Activated T-helper 1 cell treated with anti-CD3 and anti-CD28 coated beads, Interleukin-12 subunit alpha, Interleukin-12 subunit beta, Interleukin-2, Interleukin-4 antibody, amounts not matched to agents 30 ng/mL and 10 ng/mL and 1 ng/mL, durations not matched to agents 14 hours and 24 hours and 36 hours (primary cell): ENCODE measurements at places on chromosomes 16 and 17. TPM values are rescaled to one million over a fixed set of nuclear protein-coding genes. Genes with fewer than 3 reads are reported as not detected.

DNA sequence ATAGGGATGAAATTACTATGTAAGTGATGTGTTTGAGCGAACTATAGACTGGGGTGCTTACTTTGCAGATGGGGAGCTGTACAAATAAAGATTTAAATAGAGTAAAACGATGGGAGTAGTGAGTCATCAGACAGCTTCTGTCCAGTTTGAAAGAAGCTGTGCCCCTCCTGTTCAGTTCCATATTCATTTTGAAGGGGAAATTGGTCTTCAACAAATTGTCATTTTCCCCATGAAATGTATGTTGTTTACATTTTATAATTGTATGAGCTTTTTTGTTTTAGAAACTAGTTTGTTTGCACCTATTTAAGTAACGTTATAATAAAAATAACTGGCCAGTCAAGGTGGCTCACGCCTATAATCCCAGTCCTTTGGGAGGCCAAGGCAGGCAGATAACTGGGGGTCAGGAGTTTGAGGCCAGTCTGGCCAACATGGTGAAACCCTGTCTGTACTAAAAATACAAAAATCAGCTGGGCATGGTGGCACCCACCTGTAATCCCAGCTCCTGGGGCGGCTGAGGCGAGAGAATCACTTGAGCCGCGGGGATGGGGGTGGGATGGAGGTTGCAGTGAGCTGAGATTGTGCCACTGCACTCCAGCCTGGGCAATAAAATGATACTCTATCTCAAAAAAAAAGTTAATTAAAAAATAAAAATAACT lies 20.2 kb downstream of the SEC14L1 start:
- H3K27me3 ChIP-seq: no peaks in the 10 kb centered on the region
- H3K4me1 ChIP-seq: peaks cover 54% of the 10 kb centered on the region
- no peak overlapping the region for H3K27ac ChIP-seq
- H3K4me3 ChIP-seq: no peak overlapping the region
- DNase-seq: no peak

DNA sequence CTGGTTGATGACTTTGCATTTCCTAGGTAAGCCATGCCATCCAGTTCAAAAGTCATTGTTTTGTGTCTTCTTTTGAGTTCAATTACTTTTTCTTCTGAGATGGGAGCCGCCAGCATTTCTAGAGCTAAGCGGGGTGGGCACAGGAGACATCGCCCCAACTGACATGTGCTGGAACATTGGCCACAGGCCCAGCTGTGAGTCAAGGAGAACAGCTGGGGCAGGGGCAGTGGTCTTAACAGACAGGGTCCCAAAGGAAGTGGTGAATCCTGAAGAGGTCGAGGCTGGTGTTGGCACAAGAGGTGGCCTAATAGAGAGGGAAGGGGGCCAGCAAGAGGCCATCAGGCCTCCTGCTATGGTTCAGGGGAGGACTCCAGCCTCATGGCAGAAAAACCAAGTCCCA lies 17.1 kb downstream of the RAB11FIP4 start:
- no peaks in the 10 kb centered on the region for H3K4me1 ChIP-seq
- DNase-seq: no peak
- no peak overlapping the region for H3K27ac ChIP-seq
- H3K36me3 ChIP-seq: no peaks in the 10 kb centered on the region

DNA sequence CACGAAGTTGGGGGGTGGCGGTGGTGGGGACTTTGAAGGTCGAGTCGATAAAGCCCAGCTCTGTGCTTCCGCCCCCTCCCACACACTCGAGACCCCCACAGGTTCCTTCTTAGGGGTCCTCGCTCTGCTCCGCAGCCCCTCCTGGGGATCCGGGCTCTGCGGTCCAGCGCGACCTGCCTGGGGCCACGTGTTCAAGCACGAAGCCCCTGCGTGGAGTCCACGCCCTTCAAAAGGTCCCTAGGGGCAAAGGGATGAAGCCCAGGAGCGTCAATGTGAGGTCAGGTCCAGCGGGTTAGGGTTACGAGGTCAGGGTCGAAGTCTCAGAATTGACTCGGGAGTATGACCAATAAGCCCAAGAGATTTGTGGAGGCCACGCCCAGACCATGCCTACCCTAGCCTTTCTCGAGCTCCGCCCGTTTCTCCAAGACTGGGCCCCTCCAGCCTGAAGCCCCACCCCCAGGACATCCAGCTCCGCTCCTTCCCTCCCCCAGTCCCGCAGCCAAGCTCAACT lies 786 bp upstream of the CACNA1G start:
- H3K36me3 ChIP-seq: no peaks in the 10 kb centered on the region
- peaks cover 53% of the 10 kb centered on the region for H3K27me3 ChIP-seq
- H3K4me3 ChIP-seq: peak overlapping the region; percentile 70
- peaks cover 11% of the 10 kb centered on the region for H3K4me1 ChIP-seq
- no peak overlapping the region for H3K27ac ChIP-seq
- DNase-seq: no peak

- no peaks in the 10 kb centered on the region for H3K27me3 ChIP-seq
- H3K4me3 ChIP-seq: peak overlapping the region; percentile 87
- peak overlapping the region; percentile 29 for H3K27ac ChIP-seq
- no peaks in the 10 kb centered on the region for H3K36me3 ChIP-seq
- H3K4me1 ChIP-seq: peaks cover 55% of the 10 kb centered on the region
Observed at GRCh38 chr17:29590411-29591145, 1.1 kb upstream of the GIT1 start.

DNA sequence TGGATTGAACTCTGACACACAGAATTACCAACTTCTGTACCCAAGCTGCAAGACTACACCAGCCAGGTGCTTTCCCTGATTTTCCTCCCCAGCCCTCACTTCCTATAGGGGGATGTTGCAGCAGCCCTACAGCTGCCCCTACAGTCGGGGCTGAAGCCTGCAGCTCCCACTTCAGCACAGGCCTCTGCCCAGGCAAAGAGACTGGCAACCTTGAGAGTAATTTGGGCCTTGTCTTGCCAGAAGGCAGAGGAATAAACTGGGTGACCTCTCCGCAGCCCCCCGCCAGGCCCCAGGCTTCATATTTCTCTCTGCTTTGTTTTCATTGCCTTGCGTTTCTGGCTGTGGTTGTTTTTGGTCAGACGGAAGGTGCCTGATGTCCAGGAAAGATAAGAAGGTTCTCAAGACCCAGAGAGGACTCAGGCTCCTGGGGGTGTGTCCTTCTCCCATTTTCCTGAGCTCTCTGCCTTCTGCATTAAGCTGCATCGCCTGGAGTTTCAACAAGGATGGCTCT lies 32.0 kb downstream of the SLC6A4 start:
- H3K4me3 ChIP-seq: no peak overlapping the region
- no peak overlapping the region for H3K27ac ChIP-seq
- no peaks in the 10 kb centered on the region for H3K36me3 ChIP-seq

- H3K4me3 ChIP-seq: peak overlapping the region; percentile 94
- no peaks in the 10 kb centered on the region for H3K27me3 ChIP-seq
- peaks cover 67% of the 10 kb centered on the region for H3K36me3 ChIP-seq
- peak; percentile 58 for DNase-seq
- H3K27ac ChIP-seq: peak overlapping the region; percentile 99
- peaks cover 71% of the 10 kb centered on the region for H3K4me1 ChIP-seq
Observed at GRCh38 chr16:27318392-27319256, 4.8 kb downstream of the IL4R start.

- H3K27ac ChIP-seq: no peak overlapping the region
- H3K4me1 ChIP-seq: no peaks in the 10 kb centered on the region
- H3K36me3 ChIP-seq: no peaks in the 10 kb centered on the region
- no peak overlapping the region for H3K4me3 ChIP-seq
- no peaks in the 10 kb centered on the region for H3K27me3 ChIP-seq
Observed at GRCh38 chr16:77383606-77384187, 51.1 kb downstream of the ADAMTS18 start.

GRCh38 chr16:71564335-71564967 lies 12.4 kb downstream of the TAT start:
- no peak for DNase-seq
- peaks cover 18% of the 10 kb centered on the region for H3K4me1 ChIP-seq
- peaks cover 2% of the 10 kb centered on the region for H3K27me3 ChIP-seq
- no peaks in the 10 kb centered on the region for H3K36me3 ChIP-seq

- no peak within 1 kb of the TSS for H3K27ac ChIP-seq
- peaks cover 53% of the 10 kb centered on the region for H3K27me3 ChIP-seq
- no peak for DNase-seq
- H3K4me1 ChIP-seq: peaks cover 4% of the 10 kb centered on the region
Observed at GRCh38 chr17:79023886-79024771, at the start of gene C1QTNF1. C1QTNF1 (plus strand) TSS chr17:79024169; CDS start chr17:79043969, 19,800 bp downstream.

- H3K27ac ChIP-seq: peak overlapping the region; percentile 99
- peaks cover 10% of the 10 kb centered on the region for H3K36me3 ChIP-seq
- DNase-seq: peak; percentile 27
- no peaks in the 10 kb centered on the region for H3K27me3 ChIP-seq
Observed at GRCh38 chr16:17346621-17347569, 123.9 kb downstream of the XYLT1 start.

DNA sequence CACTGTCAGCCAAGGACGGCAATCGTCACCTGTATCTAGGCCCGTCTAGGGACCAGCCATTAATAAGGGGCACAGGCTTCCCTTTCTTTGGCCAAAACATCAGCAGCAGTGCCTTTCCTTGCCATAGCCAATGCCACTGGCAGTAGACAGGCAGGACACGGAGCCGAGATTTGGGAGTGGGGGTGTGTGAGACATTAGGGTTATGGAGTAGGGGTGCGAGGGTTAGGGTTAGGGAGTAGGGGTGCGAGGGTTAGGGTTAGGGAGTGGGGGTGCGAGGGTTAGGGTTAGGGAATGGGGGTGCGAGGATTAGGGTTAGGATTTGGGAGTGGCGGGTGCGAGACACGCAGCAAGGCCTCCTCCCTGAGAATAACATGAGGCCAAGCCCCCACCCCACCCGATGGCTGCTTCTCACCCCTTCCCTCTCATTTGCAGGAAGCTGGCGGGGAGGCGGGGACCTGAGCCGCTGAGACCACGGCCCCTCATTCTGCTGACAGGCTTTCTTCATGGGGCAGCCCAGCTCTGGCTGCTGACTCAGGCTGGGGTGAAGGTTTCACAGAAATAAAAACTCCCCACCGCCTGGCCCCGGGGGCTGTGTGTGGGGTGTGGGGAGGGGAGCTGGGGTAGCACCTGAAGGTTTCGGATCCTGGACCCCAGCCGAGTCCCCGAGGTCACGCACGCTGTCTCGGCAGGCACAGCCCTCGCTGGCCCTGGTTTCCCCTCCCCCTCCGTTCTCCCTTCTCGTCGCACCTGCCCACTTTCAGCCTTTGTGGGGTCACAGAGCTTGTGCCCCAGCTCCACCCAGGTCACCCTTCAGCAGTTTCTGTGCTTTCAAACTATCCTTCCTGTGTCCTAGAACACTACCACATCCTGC lies 93.8 kb downstream of the PGS1 start:
- H3K4me1 ChIP-seq: peaks cover 4% of the 10 kb centered on the region
- DNase-seq: no peak
- peaks cover 10% of the 10 kb centered on the region for H3K27me3 ChIP-seq
- H3K4me3 ChIP-seq: no peak overlapping the region
- no peak overlapping the region for H3K27ac ChIP-seq

DNA sequence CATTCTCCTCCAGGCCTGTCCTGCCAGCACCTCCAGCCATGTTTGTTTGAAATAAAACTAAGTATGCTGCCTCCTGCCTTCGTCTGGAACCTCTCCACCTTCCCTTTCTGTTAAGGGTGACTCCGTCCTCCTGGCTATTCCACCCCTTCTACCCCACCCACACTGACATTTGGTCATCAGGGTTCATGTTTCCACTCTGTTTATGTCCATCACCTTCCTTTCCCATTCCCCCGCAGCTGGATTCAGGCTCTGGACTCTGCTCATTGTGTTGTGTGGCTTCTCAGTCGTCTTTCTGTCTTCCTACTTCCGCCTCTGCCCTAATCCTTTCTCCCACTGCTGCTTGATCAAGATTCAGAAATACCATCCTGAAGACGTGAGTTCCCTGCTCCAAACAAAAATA lies 28.6 kb downstream of the EPN2 start:
- H3K27me3 ChIP-seq: peaks cover 16% of the 10 kb centered on the region
- H3K36me3 ChIP-seq: no peaks in the 10 kb centered on the region
- DNase-seq: no peak
- H3K4me1 ChIP-seq: peaks cover 2% of the 10 kb centered on the region
- no peak overlapping the region for H3K27ac ChIP-seq

GRCh38 chr17:83100220-83100852 lies 20.9 kb downstream of the METRNL start:
- DNase-seq: no peak
- H3K4me1 ChIP-seq: no peaks in the 10 kb centered on the region
- H3K27me3 ChIP-seq: peaks cover 6% of the 10 kb centered on the region
- H3K27ac ChIP-seq: no peak overlapping the region

Gene KRT31
- not detected in 2 replicates for total RNA-seq

Gene RAMP2
- not detected in 2 replicates for total RNA-seq

Gene TMC5
- 0.10 and 0.26 TPM in 2 replicates for total RNA-seq

Gene KRTAP9-8
- not detected in 2 replicates for total RNA-seq

Gene CACNA1G
- 0.05 and 0.07 TPM in 2 replicates for total RNA-seq

Gene C16orf54
- total RNA-seq: 21.3 and 24.6 TPM in 2 replicates

Gene KRTAP9-4
- not detected in 2 replicates for total RNA-seq

Gene ASGR2
- total RNA-seq: not detected in 2 replicates

Gene OR1A1
- not detected in 2 replicates for total RNA-seq

Gene NTN1
- total RNA-seq: 0.34 and 0.44 TPM in 2 replicates
